ENCODE measurements at places on chromosomes 6 and 20.
A peak's percentile ranks its signal among the peaks of the same experiment; 100 is the strongest.

- DNase-seq, result peak; percentile 55
Observed at GRCh38 chr6:129753422-129753821, 43.4 kb upstream of the ARHGAP18 start.

- no peak for DNase-seq
Observed at GRCh38 chr20:24798930-24799705, 150.0 kb upstream of the CST7 start.

- peak; percentile 74 for DNase-seq
Observed at GRCh38 chr6:27866357-27867050, 45.7 kb downstream of the OR2B2 start.

- DNase-seq, result no peak
Observed at GRCh38 chr20:15060265-15061060, 723.1 kb upstream of the FLRT3 start.

DNA sequence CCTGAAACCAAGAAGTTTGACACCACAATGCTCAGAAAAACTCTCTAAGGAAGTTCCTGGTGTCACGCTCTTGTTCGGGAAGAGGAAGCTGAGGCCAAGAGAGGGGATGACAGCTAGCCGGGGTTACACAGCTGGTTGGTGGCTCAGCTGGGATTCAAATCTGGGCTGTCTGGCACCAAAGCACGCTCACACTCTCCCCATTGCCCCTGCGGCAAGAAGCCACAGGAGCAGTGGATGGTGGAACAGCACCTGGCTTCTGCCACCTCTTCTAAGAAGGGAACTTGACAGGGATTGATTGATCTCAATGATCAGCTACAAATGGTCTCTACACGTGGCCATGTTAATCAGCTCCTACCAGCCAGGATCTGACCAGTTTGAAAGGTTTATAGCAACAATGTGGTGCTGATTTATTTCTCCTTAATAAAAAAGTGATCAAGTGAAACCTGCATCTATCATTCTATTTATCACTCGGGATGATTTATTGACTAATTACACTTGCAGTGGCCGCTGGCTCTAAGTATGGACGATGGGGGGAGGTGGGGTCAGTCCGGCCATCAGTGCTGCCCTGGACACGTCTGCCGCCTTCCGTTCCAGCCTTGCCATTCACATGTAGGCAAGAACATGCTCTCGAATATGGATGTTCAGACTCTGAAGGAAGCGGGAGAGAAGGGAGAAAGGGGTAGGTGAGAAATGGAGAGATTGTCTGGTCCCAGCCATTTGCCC lies 71.9 kb upstream of the TOP1 start:
- DNase-seq, result no peak

DNA sequence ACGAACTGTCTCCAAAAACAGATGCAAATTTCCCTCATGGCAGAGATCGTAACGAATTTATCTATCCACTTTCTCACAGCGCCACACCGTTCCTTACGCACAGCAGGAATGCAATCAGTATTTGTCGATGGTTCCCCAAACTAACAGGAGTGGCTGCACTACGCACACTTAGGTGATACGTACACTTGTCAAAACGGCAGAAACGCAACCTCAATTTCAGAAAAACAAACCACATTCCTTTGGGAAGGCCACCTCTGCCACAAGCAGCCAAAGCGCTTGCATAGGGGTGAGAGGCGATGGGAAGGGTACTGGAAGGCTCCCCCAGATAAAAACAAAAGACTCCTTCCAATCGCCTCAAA lies 638 bp downstream of the MDN1 start:
- peak; percentile 46 for DNase-seq

- no peak for DNase-seq
Observed at GRCh38 chr6:12760911-12761310, 44.3 kb downstream of the PHACTR1 start.

DNA sequence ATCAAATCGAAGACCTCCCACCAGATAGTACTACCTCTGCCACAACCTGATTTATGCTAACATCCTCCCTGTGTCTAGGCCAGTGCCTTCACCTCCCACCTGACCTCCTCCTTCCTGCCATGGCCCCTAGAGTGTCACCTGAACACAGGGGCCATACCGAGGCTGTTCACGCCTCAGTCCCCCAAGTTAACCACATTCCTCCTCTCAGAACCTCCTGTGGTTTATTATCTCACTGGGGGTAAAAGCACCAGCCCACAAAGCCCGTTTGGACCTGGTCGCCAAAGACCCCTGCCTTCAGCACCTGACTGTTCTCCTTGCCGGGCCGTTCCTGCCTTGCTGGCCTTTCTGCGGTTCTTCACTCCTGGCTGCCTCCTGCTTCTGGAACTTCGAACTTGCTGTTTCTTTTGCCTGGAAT lies 13.7 kb downstream of the MAS1 start:
- DNase-seq, result no peak

DNA sequence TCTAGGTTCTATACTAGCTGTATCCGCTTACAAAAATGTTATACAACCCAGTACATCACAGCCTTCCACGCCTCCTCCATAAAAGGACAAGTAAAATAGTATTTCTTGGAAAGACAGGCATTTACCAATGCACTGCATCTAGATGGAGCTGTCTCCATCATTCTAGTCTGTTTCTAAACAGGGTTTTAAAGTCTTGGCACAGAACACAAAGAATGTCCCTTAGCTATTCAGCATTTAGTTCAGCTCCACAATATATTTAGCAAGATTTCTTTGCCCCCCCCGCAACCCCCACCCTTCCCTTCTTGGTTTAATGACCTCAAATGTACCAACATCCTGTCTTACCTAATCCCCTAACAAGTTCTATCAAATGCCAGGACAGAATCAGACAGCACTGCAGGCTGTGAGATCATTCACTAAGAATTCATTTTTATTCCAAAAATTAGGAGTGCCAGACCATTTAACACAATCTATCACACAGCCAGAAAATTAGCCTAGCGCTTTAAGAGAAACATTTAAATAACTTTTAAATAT lies 198.6 kb downstream of the BACH2 start:
- DNase-seq, result peak; percentile 95

GRCh38 chr20:5001174-5002076 lies at the start of gene SLC23A2:
SLC23A2 (minus strand) TSS chr20:5001510; CDS start chr20:4932562, 68,948 bp downstream.
- no peak for DNase-seq

DNA sequence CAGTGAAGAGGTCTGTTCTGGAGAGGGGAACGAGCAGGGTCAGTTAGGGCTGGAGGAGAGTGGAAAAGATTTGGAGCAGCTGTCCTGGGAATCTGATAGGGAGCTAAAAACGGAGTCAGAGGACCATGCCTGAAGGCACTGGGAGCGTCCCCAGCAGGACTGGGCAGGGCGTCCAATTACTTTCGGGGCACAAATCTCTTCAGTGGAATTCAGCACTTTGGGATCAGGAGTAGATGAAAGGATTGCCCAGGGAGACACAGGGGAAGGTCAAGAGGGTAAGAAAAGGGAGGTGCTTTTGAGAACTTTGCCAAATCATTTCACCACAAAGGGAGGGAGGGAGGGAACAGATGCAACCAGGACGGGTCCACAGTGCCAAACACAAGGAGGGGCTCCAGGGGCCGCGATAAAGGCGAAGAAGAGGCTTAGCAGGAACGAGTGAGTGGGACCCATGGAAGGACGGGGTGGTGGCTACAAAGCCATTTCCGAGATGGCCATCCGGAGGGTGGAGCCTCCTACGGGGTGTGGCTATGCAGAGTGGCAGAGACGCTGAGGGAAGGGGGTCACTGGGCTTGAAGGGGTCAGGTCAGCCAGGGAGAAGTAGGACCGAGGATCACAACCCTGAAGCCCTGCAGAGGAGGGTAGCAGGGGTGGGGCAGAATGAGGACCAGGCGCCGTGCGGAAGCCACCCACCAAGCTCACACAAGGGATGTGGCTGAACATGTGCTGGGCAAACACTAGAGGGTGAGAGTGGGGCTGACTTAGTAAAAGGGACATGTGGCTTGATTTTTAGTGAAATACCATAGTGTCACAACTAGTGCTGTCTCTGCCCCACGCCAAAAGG lies 180.0 kb upstream of the RREB1 start:
- DNase-seq, result no peak

GRCh38 chr20:49629606-49630005 lies 61.7 kb upstream of the PTGIS start:
- no peak for DNase-seq

- no peak for DNase-seq
Observed at GRCh38 chr6:10180138-10181074, 234.5 kb downstream of the TFAP2A start.

GRCh38 chr6:105424175-105424783 lies 21.4 kb upstream of the PREP start:
- peak; percentile 79 for DNase-seq

GRCh38 chr20:39717936-39718335 lies 755.8 kb downstream of the DHX35 start:
- no peak for DNase-seq

GRCh38 chr6:116389357-116389756 lies 18.6 kb downstream of the DSE start:
- no peak for DNase-seq

DNA sequence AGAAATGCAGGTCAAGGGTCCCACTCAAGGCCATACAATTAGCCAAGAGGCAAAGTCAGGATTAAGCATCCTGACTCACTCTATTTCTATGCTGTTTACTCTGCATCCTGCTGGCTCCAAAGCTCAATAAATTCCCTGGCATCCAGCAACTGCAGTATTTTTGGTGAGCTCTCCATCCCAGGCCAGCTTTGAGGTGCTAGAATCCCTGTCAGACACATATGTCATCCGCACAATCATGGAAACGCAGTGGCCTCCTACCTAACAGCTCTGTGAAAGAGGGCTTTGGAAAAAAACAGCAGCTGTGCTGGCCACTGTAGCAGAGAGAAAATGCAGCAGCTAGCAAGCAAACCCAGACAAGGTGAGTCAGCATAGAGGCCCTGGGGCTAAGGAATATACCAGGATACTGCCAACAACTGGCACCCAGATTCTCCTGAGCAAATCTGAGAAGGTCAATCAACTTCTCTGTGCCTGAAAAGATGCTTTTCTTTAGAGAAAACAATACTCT lies 58.4 kb downstream of the ANKEF1 start:
- DNase-seq, result peak; percentile 33

DNA sequence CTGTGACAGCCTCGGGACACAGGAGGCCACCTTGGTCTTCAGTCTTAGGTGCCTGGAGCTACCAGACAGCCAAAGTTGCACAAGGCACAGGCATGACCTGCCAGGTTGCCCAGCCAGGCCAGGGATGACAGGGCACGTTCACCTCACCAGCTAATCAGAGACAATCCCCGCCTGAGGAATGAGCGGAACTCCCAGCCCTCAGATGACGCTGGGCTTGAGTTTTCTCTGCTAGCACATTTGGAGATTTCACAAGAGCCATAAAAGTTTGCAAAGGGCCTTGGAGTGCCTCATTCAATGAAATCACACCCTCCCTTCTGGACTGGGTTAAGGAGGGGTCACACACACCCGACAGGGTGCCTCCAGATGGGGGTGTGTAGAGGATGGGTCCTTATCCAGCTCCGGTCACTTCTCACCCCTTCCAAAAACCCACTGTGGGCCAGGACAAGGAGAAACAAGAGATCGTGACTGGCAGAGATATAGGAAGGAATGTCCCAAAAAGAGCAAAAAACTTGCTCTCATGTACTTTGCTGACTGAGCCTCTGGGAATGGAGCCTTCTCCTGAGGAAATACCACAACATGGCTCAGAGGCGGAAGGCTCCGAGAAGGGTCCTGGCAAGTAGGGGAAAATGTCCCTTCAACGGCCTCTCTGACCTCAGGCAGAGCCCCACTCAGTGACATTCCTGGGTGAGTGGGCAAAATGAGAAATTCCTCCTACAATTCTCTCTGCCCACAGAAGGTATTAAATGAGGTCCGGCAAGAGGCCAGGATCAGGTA lies 121.6 kb downstream of the ISM1 start:
- DNase-seq, result no peak

- no peak for DNase-seq
Observed at GRCh38 chr6:155324172-155324571, 9.9 kb upstream of the TFB1M start.

DNA sequence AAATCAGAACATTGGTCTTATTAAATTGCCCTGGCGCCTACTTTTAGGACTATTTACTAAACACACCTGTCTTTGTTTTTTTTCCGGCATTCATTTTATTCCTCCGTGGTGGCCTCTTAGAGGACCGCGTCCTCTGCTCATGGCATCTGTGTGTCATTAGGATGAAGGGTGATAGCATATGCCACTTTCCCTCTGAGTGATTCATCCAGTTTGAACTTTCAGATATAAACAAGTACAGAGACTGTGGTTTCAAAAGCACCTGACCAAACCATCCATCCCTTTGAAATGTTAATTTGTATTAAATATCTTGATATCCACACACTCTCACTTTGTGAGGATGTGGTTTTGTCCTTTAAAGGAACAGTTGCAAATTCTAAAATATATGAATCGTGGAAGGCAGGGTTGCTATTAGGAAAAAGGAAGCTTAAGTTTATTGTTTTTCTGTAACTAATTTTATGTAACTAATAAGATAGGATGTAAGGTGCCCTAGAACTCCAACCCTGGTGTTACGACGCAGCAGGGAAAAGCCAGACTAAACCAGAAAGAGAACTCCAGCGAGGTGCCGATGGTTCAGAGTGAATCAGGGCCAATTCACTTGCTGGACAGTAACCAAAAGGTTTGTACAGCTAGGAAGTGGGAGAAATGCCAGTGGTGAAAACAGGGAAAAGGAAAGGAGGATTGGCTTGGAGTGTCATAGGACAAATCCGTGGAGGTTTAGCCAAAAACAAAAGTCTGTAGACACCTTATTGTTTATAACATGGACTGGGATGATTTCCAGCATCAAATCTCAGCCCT lies 98.7 kb downstream of the SHLD1 start:
- peak; percentile 75 for DNase-seq

GRCh38 chr20:47059536-47059935 lies 164.9 kb downstream of the EYA2 start:
- DNase-seq, result no peak

DNA sequence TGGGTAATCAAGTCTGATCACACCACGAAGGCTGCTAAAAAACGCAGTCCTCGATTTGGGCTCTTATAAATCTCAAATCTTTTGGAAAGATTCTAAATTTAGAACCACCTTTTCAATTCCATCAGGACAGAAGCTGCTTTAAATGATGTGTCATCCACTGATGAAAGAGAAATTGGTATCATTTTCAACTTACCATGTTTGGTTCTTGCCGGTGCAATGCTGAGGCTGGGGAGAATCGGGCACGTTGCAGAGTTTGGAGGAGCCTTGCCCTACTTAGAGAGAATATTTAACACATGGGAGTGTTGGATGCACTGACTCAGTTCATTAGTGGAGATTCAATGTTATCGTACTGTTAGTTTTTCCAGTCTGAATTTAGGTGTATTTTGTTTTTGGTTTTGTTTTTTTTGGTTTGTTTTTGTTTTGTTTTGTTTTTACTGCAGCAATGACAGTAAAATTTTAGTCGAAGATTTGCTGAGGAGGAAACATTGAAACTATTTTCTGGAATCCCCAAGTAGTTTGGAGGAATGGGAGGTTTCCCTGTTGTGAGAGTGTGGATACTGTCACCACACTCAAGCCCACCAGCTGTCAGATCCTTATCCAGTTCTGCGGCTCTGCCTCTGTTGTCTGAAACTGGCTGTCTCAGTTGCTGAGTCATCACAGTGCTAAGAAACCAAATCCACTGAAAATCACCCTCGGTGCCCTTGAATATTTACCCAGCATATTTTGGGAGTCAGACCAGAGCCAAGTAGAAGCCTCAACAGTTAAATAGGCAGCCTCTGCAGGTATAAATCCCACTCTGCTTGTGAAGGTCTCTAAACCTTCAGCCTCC lies 497.0 kb downstream of the BTBD3 start:
- DNase-seq, result peak; percentile 38

- DNase-seq, result peak; percentile 47
Observed at GRCh38 chr6:54595844-54596243, 250.7 kb upstream of the FAM83B start.

- no peak for DNase-seq
Observed at GRCh38 chr6:52410979-52411378, 9.2 kb upstream of the EFHC1 start.

GRCh38 chr6:167079853-167080297 lies 43.0 kb upstream of the CCR6 start:
- no peak for DNase-seq

GRCh38 chr20:15332711-15333160 lies 995.3 kb upstream of the FLRT3 start:
- no peak for DNase-seq

All from cardiac fibroblast (primary cell).